ENCODE measurements at places on chromosomes 2 and 18. TPM values are rescaled to one million over a fixed set of nuclear protein-coding genes. Genes with fewer than 3 reads are reported as not detected.

DNA sequence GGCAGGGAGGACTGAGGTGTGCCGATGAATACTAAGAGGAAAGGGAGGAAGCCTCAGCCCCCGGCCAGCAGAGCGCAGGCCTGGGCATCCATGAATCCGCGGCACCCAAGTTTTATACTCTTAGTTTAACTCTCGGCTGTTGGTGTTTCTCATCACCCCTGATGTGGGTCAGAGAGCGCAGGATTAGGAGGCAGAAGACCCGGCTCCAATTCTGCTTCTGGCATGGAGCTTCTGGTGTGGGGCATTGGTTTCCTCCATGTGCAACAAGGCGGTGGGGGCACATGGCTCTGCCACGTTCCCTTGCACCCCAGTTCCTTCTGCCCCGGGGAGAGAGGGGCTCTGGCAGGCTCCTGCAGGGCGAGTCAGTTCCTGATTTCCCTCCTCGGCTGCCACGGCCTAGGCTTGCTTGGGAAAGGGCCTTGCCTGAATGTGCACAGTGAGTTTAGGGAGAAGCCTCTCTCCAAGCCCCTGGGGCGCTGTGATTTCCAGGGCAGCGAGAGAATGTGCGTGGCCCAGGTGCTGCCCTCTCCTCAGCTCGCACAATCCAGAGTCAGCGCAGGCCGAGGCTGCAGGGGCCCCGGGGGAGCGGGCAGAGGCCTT is 36.2 kb upstream of the DNMT3A start:
- H3K36me3 ChIP-seq: no peaks in the 10 kb centered on the region
- peak; percentile 47 for DNase-seq
- no peaks in the 10 kb centered on the region for H3K27me3 ChIP-seq
- H3K4me1 ChIP-seq: no peaks in the 10 kb centered on the region
- no peak overlapping the region for H3K4me3 ChIP-seq
- H3K27ac ChIP-seq: no peak overlapping the region

Gene POLE4
- 146 TPM for polyA plus RNA-seq

Gene ALK
- polyA plus RNA-seq: not detected

DNA sequence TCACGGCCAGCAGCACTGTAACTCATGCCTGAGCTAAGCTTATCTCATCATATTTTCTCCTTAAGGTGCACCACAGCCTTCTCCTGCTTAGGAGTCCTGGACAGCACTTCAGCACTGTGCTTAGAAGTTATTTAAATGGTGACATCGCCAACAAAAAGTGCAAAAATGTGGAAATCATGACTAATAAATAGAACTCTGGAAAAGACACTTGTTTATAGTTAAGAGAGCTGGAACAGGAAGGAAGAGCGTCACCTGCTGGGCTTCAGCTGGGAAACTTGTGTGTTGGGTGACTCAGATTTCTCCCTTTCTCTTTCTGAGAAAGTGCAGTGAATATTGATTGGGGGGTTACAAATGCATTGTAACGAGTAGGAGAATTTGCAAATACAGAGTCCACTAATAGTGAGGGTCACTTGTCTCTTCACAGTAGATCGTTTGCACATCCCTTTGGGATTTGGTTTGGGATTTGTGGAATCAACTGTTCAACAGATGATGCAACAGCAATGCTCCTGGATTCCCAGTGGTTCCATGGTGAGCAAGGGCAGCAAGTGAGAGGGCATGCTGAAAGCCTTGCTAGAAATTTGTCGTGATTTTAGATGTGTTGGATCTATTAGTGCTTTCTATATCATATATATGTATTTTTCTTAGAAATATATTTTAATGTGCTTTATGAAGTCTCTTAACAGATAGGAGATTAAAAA is 84.2 kb downstream of the DOK6 start:
- H3K27ac ChIP-seq: no peak overlapping the region
- H3K27me3 ChIP-seq: no peaks in the 10 kb centered on the region
- no peaks in the 10 kb centered on the region for H3K4me1 ChIP-seq
- H3K4me3 ChIP-seq: no peak overlapping the region
- no peak for DNase-seq

Gene CFAP53
- 0.61 TPM for polyA plus RNA-seq

Gene DLGAP1
- polyA plus RNA-seq: 1.1 TPM

GRCh38 chr2:239731998-239732665 is 293.0 kb downstream of the NDUFA10 start:
- no peak overlapping the region for H3K27ac ChIP-seq
- no peak for DNase-seq
- no peaks in the 10 kb centered on the region for H3K36me3 ChIP-seq
- H3K4me3 ChIP-seq: no peak overlapping the region
- H3K4me1 ChIP-seq: no peaks in the 10 kb centered on the region
- H3K27me3 ChIP-seq: no peaks in the 10 kb centered on the region

DNA sequence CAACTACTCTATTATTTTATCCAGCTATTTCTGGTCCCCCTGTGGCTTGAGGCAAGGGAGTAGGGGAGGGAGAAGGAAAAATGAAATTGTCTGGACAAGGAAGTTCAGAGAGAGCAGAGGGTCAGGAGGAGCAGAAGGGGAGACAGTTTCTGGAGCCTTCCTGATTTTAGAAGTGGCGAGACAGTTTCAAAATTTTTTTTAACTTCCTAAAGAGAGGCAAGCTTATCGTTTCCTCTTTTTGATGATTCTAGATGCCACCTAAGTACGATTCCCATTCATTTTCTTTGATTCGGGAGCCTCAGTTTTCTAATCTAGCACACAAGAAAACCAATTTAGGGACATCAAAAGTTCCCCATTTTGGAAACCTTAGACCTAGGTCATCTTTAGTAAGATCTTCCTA is 96.9 kb upstream of the B3GNT2 start:
- no peak overlapping the region for H3K27ac ChIP-seq
- no peaks in the 10 kb centered on the region for H3K27me3 ChIP-seq
- DNase-seq: no peak
- no peaks in the 10 kb centered on the region for H3K4me1 ChIP-seq
- H3K36me3 ChIP-seq: no peaks in the 10 kb centered on the region

All from aorta (tissue), 5 donors.